Activated CD4-positive, alpha-beta memory T cell treated with anti-CD3 and anti-CD28 coated beads, Interleukin-2, amount 10 ng/mL, durations not matched to agents 7 days and 5 days (primary cell): ENCODE measurements at places on chromosomes 6 and 20.

- H3K27me3 ChIP-seq = no peaks in the 10 kb centered on the region
- peak overlapping the region; percentile 28 for H3K27ac ChIP-seq
- H3K36me3 ChIP-seq = peaks cover 11% of the 10 kb centered on the region
- no peak for DNase-seq
Observed at GRCh38 chr6:119442776-119443184, 93.2 kb upstream of the MAN1A1 start.

DNA sequence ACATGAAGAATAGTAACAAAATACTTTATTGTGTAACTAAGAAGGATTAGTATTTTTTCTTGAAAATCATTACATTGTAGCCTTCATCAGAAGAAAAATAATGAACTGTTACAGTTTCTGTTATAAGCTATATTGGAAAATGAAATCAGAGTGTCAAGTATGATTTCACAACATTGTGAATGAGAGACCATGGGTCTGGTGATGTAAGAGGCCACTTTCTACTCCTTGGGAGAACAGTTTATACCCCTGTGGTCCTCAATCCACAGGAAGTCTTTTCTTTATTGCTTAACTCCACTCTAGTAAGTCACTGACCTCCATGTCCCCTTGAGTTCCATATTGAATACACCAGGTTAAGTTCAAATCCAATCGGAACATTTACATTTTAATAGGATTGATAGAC lies 218.7 kb upstream of the FERMT1 start:
- no peak overlapping the region for H3K27ac ChIP-seq
- DNase-seq = no peak
- H3K36me3 ChIP-seq = no peaks in the 10 kb centered on the region

DNA sequence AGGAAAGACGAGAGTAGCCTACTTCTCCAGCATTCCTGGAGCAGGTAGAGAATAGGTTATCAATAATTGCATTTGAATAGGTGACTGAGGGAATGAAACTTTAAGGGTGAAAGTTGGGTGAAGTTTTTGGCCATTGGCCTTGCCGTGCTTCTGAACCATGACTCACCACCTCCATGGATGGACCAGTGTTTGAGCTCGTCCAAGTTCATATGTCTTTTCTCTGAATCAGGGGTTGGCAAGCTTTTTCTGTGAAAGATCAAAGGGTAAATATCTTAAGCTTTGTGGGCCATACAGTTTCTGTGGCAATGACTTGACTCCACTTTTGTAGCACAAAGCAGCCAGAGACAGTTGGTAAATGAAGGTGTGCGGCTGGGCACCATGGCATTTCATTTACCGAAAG lies 31.8 kb downstream of the SNRNP48 start:
- peaks cover 11% of the 10 kb centered on the region for H3K4me1 ChIP-seq
- H3K4me3 ChIP-seq = no peak overlapping the region
- peaks cover 11% of the 10 kb centered on the region for H3K27me3 ChIP-seq
- no peak for DNase-seq
- H3K36me3 ChIP-seq = no peaks in the 10 kb centered on the region

DNA sequence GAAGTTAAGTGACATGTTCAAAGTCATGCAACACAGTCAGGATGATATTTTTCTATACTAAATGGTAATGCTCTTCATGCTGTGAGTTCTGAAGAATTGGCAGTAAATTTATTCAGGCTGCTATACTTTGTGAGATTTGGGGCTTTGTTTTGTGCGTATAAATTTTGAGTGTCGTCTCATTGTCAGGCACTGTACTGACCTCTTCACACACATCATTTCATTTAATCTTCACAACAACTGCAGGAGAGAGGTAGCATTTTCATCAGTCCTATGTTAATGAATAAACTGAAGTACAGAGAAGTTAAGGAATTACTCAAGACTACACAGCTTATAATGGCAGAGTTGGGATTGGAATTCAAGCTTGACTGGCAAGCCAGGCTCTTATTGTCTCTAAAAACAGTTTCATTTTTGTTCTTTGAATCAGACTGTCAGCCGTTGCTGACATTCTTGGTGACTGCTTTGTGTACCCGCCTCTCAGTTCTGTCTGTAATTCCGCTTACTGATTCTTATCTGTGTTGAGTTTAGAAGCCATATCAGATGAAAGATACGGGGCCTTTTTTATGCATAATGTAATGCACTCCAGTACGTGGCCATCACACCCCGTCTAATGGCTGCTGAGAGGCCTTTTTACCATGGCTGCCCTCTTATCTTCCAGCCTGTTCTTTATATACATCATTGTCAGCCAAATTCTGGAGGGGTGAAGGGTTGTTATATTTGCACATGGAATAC lies 274.9 kb downstream of the UTRN start:
- H3K27ac ChIP-seq = peak overlapping the region; percentile 80
- peak; percentile 56 for DNase-seq
- H3K4me3 ChIP-seq = peak overlapping the region; percentile 49
- peaks cover 43% of the 10 kb centered on the region for H3K36me3 ChIP-seq

GRCh38 chr6:26447257-26447656 lies 7.0 kb downstream of the BTN3A3 start:
- peaks cover 40% of the 10 kb centered on the region for H3K4me1 ChIP-seq
- no peak for DNase-seq
- H3K4me3 ChIP-seq = no peak overlapping the region

- DNase-seq = no peak
- H3K4me3 ChIP-seq = no peak overlapping the region
Observed at GRCh38 chr6:99991955-99992354, 2.1 kb downstream of the MCHR2 start.

GRCh38 chr6:88349511-88349910 lies 183.4 kb upstream of the CNR1 start:
- no peak for DNase-seq
- no peaks in the 10 kb centered on the region for H3K4me1 ChIP-seq
- no peak overlapping the region for H3K4me3 ChIP-seq
- no peak overlapping the region for H3K27ac ChIP-seq

GRCh38 chr6:148713033-148713738 lies 33.6 kb upstream of the UST start:
- no peak overlapping the region for H3K4me3 ChIP-seq
- H3K27me3 ChIP-seq = no peaks in the 10 kb centered on the region
- H3K4me1 ChIP-seq = peaks cover 11% of the 10 kb centered on the region

GRCh38 chr6:79100304-79100703 lies 22.2 kb upstream of the PHIP start:
- peaks cover 4% of the 10 kb centered on the region for H3K27me3 ChIP-seq
- no peak overlapping the region for H3K4me3 ChIP-seq
- H3K36me3 ChIP-seq = no peaks in the 10 kb centered on the region
- H3K27ac ChIP-seq = no peak overlapping the region

DNA sequence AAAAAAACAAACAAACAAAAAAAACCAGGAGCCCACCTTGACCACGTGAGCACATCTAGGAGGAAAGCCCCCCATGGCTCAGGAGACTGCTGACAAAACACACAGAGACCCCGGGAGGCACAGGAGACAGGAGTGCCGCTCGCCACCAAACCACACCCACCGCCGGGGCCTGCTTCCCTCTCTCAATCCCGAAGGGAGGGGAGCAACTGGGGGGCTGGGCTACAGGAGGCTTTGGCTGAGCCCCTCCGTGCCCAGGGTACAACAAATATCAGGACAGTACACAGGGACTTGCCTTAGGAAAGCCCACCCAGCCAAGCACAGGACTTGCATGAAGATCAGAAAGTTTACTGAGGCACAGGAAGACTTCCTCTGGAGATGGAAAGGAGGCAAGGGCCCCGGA lies 102.5 kb downstream of the TAF4 start:
- no peaks in the 10 kb centered on the region for H3K36me3 ChIP-seq
- DNase-seq = no peak
- no peaks in the 10 kb centered on the region for H3K4me1 ChIP-seq
- H3K4me3 ChIP-seq = no peak overlapping the region

DNA sequence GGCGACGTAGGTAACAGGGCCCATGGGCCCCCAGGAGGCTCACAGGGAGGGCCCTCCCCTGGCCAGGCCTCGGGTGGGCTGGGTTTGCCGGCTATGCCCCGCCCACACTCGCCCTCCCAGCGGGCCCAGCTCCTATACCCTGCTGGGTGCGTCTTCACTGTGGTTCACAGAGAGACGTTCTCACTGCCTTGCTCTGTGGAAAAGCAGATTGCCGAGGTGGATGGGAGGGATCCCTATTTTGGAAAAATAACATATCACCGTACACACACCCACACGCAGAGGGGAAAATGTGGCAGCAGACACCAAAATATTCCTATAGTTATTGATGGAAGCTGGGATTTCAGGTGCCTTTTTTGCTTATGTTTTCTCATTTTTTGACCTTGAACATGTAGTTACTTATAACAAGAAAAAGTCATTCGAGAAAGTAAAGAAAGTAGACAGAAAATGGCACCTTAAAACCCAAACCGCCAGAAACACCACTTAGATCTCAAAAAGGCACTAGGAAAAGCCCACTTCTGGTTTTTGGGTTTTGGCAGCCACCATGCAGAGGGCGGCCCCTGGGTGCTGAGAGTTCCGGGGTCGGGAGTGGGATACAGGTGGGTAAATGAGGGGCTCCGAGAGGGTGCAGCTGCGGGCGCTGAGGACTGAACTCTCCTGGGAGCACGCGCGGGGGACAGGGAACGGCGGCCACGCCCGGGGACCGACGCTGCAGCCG lies 49.4 kb downstream of the TMEM242 start:
- H3K4me3 ChIP-seq = peak overlapping the region; percentile 83
- peak overlapping the region; percentile 79 for H3K27ac ChIP-seq
- H3K27me3 ChIP-seq = peaks cover 2% of the 10 kb centered on the region

GRCh38 chr6:86941461-86941860 lies 4.1 kb downstream of the HTR1E start:
- no peak overlapping the region for H3K4me3 ChIP-seq
- H3K4me1 ChIP-seq = no peaks in the 10 kb centered on the region
- no peak overlapping the region for H3K27ac ChIP-seq
- DNase-seq = no peak

DNA sequence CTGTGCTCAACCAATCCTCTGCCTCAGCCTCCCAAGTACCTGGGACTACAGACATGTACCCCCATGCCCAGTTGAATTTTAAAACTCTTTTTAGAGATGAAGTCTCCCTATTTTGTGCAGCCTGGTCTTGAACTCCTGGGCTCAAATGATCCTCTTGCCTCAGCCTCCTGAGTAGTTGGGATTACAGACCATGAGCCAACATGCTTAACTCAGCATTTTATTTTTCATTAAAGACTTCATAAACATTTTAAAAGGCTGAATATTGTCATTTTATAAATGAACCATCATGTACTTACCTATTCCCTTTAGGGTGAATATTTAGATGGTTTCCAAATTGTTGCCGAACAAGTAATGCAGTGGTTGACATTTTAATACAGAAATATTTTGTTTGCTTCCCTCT lies 16.5 kb upstream of the IFNGR1 start:
- no peak overlapping the region for H3K4me3 ChIP-seq
- no peaks in the 10 kb centered on the region for H3K36me3 ChIP-seq
- peaks cover 52% of the 10 kb centered on the region for H3K4me1 ChIP-seq
- H3K27ac ChIP-seq = no peak overlapping the region

GRCh38 chr6:52643158-52643557 lies 27.8 kb upstream of the TMEM14A start:
- H3K4me1 ChIP-seq = peaks cover 11% of the 10 kb centered on the region
- no peak for DNase-seq
- H3K27me3 ChIP-seq = peaks cover 19% of the 10 kb centered on the region
- H3K36me3 ChIP-seq = no peaks in the 10 kb centered on the region

GRCh38 chr6:36095497-36096391 lies 34.6 kb upstream of the MAPK13 start:
- no peak overlapping the region for H3K4me3 ChIP-seq
- no peak for DNase-seq
- peak overlapping the region; percentile 28 for H3K27ac ChIP-seq
- peaks cover 51% of the 10 kb centered on the region for H3K36me3 ChIP-seq

DNA sequence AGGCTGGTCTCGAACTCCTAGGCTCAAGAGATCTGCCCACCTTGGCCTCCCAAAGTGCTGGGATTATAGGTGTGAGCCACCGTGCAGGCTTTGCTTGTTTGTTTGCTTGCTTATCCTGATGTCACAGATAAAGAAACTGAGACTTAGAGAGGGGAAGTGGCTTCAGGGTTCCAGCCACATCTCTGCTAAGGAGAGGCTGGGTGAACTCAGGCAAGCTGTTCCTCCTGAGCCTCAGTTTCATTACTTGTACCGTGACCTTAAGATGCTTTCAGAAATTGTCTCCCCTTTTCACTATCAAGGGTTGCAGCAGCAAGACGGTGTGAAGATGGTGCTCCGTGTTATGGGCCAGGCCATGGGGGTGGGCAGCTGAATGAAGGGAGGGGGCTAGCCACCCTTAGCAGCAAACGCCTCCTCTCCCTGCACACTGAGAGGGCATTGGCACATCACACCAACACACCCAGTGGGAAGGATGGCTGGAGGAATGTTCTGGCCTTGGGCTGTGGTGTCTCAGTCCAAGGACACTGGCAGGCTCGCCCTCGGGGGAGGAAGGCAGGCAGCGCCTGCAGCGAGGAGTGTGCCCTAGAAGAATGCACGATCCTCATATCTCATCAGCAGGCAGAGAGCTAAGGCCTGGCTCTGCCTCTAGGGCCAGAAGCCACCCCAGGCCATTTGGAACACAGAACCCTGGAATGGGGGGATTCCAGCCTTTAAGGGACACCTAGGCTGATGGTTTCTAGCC lies 48.2 kb upstream of the TLDC2 start:
- no peak overlapping the region for H3K4me3 ChIP-seq
- peak; percentile 45 for DNase-seq
- peak overlapping the region; percentile 57 for H3K27ac ChIP-seq
- peaks cover 4% of the 10 kb centered on the region for H3K27me3 ChIP-seq
- peaks cover 25% of the 10 kb centered on the region for H3K4me1 ChIP-seq
- H3K36me3 ChIP-seq = no peaks in the 10 kb centered on the region
